Activated naive CD4-positive, alpha-beta T cell treated with anti-CD3 and anti-CD28 coated beads, Interleukin-2, amount 50 U/mL, for 72 hours (primary cell): ENCODE measurements at places on chromosomes 16 and 17. TPM values are rescaled to one million over a fixed set of nuclear protein-coding genes. Genes with fewer than 3 reads are reported as not detected.

Gene CHRNE
- not detected for total RNA-seq

Gene KRTAP4-1
- total RNA-seq, result not detected

Gene XYLT1
- 4.6 TPM for total RNA-seq

Gene GAST
- not detected for total RNA-seq

Gene DNAJA3
- 66.2 TPM for total RNA-seq

Gene TNFRSF17
- total RNA-seq, result not detected

Gene ACSM2B
- not detected for total RNA-seq

Gene CCL14
- not detected for total RNA-seq

Gene EVI2A
- total RNA-seq, result 22.0 TPM

Gene MSLN
- not detected for total RNA-seq

Gene MMP15
- total RNA-seq, result 0.76 TPM
